SW480 (cell line): ENCODE measurements at places on chromosomes 6 and 20.

- no peak for DNase-seq
These were observed 4.6 kb downstream of the PPP1R3G start for GRCh38 chr6:5089481-5090438.

DNA sequence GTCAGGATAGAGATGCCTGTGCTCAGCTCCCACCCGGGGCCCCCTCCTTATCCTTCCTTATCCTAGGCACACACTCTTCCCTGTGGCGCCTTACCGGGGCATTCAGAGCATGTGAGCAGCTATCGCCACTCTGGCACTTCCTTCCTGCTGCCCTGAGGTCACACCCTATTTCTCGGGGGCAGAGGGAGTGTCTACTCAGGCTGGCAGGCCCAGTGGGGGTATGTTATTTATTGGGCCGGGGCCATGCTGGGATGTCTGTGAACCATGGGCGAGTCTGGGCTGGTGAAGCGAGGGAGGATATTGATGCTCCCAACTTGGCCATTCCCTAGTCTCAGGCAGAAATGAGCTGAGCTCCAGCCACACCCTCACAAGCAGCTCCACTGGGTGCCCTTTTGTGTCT is 3.9 kb upstream of the LY6G6D start:
- DNase-seq = no peak

GRCh38 chr6:36676141-36677058 is 2.1 kb upstream of the CDKN1A start:
- no peak for DNase-seq

DNA sequence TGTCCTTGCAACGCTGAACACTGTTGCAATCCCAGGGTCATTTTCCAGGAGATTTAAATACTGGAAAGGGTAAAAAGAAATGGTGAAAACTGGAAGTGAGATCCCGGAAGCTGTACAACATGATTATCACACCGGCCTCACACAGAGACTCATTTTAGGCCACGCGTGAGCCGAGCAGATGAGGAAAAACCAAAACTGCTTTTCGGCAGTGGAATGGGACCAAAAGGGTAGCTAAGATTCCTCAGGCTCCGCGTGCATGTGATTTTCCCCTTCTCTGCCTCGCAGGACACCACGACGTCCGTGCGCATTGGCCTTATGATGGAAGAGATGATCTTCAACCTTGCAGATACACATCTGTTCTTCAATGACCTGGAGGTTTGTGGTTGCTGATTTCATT is 213.7 kb downstream of the ZMYND8 start:
- DNase-seq = no peak

- DNase-seq = no peak
These were observed 55.9 kb downstream of the IL22RA2 start for GRCh38 chr6:137117581-137117980.

DNA sequence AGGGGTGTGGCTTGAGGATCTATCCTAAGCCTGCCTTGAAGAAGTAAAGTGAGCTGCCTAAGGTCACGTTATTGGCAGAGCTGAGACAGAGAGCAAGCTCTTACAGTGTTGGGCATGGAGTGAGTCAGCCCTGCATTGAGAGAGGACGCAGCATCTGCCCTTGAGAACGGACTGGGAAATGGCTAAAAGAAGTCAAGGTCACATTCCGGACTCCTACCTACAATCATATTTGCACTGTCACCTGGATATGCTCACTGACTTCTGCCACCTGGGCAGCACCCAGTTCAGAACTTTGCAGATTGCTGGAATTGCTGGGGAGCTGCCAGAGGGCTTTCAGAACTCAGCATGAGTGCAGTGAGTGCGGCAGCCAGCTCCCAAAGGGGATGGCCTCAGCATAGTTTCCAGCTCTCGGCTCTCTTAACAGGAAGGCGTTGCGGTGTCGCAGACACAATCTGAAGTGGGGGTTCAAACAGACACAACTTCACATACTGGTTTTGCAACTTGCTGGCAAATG is 199.3 kb upstream of the SGK1 start:
- no peak for DNase-seq
